Activated CD8-positive, alpha-beta memory T cell treated with anti-CD3 and anti-CD28 coated beads for 1 hour (primary cell): ENCODE measurements at places on chromosomes 12 and 14.

GRCh38 chr12:48627556-48627955, 54.5 kb downstream of the KANSL2 start:
- DNase-seq = no peak

DNA sequence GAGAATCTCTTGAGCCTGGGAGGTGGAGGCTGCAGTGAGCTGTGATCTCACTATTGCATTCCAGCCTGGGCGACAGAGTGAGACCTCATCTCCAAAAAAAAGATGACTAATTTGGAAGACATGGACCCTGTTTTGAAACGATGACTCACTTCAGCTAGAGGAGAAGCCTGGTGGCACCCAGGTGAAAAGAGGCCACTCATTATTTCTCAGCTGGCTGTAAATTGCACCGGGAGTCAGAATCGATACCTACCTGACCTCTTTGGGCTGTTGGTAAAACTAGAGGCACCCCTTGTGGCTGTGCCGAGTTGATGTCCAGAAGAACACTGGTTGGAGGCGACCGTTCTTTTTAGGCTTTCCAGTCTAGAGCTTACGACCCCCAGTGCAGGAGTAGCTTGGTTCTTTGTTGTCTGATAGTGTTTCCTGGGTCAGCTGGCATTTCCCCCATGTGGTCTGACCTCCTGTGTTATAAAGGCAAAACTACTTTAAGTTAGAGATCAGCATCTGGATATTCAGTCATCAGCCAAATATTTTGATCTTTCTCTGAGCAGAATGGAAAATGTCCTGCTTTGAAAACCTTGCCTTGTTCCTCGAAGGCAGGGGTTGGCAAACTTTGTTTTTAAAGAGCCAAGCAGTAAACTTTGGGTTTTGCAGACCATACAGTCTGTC, 93.2 kb downstream of the CHST11 start:
- no peak for DNase-seq

GRCh38 chr12:50197297-50197727, 30.1 kb upstream of the CERS5 start:
- no peak for DNase-seq

DNA sequence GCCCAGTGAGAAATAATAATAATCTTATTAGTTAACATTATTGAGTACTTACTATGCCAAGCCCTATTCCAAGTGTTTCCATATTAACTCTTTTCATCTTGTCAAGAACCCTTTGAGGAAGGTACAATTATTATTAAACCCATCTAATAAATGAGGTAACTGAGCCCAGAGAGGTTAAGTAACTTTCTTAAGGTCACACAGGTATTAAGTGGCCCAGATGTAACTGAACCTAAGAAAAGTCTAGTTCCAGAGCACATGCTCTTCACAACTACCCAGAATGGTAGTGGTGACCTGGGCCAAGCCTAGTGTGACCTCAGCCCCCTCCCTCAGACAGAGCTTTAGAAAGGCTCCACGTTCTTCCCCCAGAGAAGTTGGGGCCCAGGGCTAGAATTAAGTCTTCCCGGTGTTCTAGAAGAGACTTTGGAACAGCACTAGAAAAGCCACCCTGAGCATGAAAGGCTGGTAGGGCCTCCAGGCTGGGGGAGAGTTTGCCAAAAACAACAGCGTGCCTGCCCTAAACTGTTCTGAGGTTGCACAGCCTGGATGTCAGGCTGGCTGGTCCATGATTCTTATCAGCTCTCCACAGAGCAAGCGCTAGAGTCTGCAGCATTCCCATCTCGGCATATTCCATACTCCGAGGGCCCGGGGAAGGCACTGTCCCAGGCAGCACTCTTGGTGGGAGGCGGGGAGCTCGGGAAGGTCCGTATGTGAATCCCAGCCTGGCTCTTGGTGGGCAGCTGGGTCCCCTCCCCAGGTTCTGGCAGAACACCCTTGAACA, 41.3 kb upstream of the CTDSP2 start:
- no peak for DNase-seq

DNA sequence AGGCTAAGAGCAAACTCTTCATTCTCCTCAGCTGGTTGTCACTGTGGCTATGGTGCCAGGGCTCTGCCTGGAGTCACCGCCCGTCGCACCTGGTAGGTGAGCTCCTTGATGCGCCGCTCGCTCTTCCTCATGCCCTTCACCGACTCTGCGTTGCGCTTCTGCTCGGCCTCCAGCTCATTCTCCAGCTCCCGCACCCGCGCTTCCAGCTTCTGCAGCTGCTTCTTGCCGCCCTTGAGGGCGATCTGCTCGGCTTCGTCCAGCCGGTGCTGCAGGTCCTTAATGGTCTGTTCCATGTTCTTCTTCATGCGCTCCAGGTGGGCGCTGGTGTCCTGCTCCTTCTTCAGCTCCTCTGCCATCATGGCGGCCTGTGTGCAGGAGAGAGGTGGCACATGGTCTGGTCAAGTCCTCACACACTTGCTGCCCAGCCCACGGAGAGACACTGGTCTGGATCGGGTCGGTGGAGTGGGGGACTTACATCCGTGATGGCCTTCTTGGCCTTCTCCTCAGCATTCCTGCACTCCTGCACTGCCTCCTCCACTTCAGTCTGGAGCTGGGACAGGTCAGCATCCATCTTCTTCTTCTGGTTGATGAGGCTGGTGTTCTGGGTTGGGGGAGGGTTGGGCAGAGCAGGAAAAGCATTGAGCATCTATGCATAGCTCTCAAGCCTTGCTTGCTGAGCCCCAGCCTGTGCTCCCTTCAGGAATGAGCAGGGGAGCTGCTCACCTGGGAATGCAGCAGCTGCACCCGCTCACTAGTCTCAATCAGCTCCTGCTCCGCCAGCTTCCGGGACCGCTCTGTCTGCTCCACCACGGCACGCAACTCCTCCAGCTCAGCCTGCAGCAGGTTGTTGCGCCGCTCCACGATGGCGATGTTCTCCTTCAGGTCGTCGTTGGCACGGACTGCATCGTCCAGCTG, 7.1 kb upstream of the MYH6 start:
- DNase-seq = no peak

DNA sequence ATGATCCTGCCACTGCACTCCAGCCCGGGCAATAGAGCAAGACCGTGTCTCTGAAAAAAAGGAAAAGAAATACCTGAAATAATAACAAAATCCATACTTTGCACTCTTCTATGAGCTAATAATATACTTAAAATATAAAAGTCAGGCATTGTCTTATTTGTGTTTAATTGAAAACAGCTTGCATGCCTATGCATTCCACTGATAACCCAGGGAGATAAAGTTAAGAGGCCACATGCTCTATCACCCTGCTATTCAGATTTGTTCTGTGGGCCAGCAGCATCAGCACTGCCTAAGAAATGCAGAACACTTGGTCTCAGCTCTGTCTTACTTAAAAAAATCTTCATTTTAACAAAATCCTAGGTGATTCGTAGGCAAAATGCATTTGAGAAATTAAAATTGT, 99.2 kb downstream of the LGR5 start:
- DNase-seq = no peak

- DNase-seq = no peak
Observed at GRCh38 chr12:81758421-81759189, 545 bp downstream of the PPFIA2 start.

DNA sequence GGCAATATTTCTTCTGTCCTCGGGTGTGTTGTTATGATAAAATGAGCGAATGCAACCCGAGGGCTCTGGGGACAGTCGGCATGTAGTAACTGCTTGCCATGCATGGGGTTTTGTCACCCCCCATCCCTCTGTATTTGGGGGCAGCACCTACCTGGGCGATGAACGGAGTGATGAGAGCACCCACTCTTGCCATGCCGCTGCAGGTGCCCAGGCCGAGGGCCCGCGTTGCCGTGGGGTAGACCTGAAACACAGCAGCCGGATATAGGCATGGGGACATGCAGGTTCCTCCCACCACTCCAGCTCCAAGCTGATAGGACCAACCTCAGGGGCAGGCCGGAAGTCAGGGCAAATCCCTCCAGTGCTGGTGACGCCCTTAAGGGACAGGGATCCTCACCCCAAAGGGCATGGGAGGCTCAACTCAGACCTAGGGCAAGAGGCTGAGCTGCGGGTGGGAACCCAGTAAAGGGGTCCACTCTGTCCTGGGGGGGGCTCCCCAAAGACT, 35.8 kb downstream of the DAO start:
- DNase-seq = no peak

GRCh38 chr12:45304514-45305178, 88.8 kb downstream of the ANO6 start:
- DNase-seq = no peak

- no peak for DNase-seq
Observed at GRCh38 chr14:71361336-71361735, 454.1 kb downstream of the PCNX1 start.

GRCh38 chr12:46217541-46218321, 51.1 kb downstream of the SLC38A1 start:
- no peak for DNase-seq

- DNase-seq = no peak
Observed at GRCh38 chr14:50578433-50578832, 18.5 kb downstream of the ATL1 start.

DNA sequence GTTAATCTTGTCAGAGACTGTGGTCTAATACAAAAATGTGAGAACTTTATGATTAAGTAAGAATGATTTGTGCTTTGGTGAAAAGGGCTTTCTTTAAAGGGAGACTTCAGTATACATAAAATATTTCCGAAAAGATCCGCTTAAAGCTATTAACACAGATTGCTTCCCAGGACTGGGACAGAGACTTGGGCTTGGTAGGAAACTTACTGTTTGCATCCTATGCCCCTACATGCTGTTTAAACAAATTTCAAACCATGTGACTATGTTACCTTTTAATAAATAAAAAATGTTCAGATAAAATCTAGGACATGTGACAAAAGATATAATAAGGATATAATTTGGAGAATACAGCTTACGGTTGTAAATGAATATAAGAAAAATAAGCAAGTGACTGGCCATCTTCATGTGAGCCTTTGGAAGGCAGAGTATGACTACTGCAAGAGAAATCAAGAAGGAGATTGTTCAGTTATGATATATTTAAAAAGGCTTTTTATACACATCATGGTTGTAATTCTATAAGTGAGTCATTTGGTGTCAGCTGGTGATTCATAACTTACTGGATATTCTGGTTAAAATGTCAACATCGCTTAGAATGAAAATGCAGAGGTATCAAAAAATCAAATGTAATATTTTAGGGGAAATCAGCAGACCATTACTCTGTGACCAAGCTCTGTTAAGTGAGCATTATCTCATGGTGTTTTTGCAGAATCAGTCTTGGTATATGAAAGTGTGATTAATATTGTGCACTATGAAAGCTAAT, 234.7 kb upstream of the E2F7 start:
- no peak for DNase-seq

GRCh38 chr12:123602651-123603195, 824 bp downstream of the DDX55 start:
- no peak for DNase-seq
